NT2/D1 (cell line): ENCODE measurements at places on chromosomes 1 and 21.

- DNase-seq, result no peak
These were observed 69.5 kb downstream of the PLD5 start for GRCh38 chr1:242455052-242455361.

- no peak for DNase-seq
These were observed 109.0 kb downstream of the HMGB4 start for GRCh38 chr1:33972676-33973395.

DNA sequence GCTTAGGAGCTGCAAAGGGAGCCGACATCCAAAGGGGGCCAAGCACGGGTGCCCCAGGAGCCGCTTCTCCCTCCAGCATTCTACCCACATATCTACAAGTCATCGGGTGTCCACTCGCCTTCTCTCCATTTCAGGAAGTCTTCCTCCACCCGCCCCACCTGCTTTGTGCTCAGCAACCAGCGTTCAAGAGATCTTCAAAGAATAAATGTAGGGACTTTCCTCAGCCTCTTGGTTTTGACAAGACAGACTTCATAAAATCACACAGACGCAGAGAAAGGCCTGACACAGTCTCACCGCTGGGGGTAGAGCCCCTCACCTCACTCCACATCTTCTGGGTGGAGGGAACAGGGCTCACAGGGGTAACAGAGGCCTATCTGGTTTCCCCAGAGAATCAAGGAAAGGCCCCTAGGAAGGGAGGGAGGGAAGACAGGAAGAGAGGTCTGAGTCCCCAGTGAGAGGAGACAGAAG, 49.5 kb downstream of the SSBP3 start:
- no peak for DNase-seq

DNA sequence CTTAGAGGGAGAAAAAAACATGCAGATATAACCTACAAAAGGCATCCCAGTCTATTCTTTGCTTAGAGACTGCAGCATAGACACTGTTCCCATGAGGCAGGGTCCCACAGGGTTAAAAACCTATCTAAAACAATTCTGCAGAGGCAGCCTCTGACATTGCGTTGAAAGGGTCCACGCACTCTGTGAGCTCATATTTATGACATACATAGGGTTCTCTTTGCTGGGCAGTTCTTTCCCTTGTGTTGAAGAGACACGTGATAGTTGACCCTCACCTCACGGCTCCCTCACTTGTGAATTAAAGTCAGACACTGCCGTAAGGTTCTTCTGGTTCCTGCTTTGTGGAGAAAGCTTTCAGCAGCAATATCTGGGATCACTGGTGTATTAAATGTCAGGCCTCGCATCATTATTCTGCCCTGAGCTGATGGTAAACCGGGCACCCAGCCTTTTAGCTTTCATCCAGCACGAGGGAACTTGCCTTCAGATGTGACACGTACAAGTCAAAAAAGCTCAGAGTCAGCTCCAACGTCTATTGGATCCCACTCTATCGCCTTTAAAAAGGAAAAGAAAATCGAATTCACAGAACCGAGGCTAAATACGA, 52.8 kb upstream of the HNRNPU start:
- no peak for DNase-seq

DNA sequence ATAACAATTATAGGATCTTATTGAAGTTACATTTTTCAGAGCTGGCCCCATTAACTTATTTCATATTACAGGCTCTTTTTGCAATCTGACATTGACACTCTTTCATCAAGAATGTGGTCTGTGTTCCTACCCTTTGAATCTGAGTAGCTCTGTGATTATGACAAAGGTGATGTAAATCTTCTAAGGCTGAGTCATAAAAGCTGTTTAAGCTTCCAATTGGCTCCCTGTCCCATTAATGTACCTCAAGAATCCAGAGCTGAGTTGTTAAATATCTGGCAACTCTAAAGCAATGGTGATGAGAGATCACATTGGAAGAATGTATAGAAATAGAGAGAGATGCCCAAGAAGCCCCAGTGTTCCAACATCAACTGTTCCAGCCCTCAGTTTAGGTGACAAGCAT, 178.5 kb upstream of the DEPDC1 start:
- DNase-seq, result no peak
